ENCODE measurements at places on chromosomes 3 and 15.

DNA sequence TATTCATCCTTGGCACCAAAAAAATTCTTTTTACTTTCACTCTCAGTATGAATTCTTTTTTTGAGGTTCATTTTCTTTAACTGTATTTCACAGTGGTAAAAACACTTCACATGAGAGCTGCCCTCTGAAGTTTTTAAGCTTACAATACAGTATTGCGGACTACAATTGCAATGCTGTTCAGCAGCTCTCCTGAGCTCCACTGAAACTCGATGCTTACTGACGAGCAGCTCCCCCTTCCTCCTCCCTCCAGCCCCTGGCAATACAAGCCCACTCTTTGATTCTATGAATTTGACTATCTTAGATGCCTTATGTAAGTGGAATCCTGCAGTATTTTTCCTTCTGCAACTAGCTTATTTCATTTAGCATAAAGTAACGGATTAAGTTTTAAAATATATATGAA is 183.4 kb downstream of the ADAMTS17 start:
- no peak for DNase-seq

DNA sequence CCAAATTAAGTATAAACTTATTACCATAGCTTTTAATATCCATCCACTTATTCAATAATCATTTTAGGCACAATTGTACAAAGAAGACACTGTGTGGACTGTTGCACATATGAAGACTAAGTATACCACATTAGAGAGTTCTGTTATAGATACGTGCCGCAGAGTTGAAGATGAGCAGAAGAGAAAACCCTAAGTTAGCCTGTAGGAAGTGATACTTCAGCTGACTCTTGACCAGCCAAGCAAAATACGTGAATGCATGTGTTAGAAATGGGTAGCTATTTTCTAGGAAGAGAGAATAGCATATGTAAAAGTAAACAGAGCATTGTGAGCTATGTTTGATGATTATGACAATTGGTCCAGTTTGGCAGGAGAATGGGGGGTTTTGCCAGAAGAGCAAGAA is 272.0 kb upstream of the ATP11B start:
- DNase-seq, result no peak

DNA sequence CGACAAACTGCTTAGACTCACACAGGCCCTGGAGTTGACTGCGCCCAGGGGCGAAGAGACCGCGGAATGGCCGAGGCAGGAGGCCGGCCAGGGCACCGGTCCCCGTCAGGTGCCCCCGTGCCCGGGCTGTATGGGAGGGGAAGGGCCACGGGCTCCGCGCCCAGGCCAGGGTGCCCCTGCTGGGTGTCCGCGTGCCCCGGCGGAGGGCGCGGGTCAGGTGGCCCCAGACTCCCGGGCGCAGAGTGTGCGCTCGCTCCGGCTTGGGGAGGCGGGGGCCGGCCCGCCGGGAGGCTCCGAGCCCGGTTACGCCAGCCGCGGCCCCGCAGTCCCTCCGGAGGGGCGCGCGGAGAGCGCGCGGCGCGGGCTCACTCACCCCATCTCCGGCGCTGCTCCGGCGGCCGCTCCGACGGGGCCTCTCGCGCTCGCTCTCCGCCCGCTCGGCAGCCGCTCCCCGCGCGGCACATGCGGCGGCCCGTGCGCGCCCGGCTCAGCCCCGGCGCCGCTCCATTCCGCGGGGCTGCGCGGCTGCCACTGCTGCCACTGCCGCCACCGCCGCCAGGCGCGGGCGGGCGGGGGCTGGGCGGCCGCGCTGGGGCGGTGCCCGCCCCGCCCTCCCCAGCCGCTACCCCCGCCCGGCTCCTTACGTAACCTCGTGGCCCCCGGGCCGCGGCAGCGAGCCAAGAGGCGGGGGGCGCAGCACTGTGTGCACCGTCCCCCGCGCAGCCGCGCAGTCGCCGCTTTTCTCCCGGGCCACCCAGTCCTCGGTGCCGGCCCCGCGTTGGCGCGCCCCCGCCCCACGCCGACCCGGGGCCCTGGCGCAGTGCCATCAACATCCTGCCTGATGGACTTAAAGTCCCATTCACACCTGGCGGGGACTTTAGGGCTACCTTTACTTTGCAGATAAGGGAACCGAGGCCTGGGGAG is at the start of gene HOMER2:
TSS of gene HOMER2 (minus strand) at position 563 of the 924 bp plus-strand sequence. CDS start at position 378, 185 bp downstream.
- DNase-seq, result no peak

DNA sequence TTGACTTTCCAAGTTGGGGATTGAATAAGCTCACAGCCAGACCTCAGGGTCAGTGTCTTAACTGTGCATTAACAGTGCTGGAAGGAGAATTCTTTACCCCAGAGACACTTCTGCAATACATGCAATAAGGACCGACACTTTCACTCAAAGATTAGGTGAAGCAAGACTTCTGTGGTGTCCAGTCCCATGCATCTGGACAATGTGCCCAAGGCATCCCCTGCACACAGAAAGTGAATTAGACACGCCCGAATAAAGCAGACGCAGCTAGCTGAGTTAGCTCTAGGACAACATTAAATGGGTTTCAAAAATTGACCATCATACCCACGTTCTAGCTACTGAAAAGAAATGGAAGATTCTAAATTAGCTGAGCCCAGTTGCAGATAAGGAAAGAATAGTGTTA is 223.9 kb upstream of the NR2F2 start:
- DNase-seq, result no peak

GRCh38 chr3:59714066-59714465 is 664.2 kb upstream of the CFAP20DC start:
- DNase-seq, result no peak

DNA sequence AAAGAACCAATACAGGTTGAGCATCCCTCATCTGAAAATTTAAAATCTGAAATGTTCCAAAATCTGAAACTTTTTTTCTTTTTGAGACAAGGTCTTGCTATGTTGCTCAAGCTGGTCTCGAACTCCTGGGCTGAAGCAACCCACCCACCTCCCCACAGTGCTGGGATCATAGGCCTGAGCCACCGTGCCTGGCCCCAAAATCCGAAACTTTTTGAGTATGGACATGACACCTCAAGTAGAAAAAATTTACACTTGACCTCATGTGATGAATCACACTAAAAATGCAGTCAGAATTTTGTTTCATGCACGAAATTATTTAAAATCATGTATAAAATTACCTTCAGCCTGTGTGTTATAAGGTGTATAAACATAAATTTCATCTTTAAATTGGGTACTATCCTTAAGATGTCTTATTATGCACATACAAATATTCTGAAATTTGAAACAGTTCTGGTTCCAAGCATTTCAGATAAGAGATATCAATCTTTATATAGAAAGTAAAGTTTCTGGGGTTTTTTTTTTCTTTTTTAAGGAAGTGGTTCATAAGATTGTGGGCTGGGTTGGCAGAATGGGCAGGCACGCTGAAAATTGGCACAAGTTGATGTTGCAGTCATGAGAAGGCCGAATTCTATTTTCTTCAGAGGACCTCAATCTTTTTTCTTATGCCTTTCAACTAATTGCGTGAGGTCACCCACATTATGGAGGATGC is 72.5 kb downstream of the SPRED1 start:
- DNase-seq, result no peak

- DNase-seq, result no peak
Measured at GRCh38 chr3:66405701-66406091, 95.1 kb downstream of the LRIG1 start.

- no peak for DNase-seq
Measured at GRCh38 chr15:96333131-96334016, 2.9 kb downstream of the NR2F2 start.

DNA sequence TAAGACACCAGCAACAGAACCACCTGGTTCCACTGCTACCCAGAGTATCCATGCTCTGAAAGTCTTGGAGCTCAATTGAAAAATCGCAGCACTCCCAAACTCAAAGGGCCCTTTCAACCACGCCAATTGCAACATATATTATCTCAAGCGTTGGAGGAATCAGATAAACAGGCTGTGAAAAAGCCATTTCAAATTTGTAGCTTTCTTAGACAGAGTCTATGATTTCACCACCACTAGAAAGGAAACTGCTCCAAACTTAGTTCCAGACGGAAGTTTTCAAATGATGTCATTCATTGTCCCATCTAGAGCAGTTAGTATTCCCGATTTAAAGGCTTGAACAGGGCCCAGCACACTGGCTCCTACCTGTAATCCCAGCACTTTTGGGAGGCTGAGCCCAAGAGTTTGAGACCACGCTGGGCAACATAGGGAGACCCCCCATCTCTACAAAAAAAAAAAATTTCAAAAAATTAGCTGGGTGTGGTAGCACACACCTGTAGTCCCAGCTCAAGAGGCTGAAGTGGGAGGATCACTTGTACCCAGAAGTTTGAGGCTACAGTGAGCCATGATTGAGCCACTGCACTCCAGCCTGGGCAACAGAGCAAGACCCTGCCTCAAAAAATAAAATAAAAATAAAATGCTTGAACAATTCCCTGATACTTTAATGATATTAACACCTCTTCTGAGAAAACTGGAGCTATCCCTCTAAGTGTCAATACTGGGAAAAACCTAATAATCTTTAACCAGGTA is 16.8 kb downstream of the TNIK start:
- DNase-seq, result no peak

DNA sequence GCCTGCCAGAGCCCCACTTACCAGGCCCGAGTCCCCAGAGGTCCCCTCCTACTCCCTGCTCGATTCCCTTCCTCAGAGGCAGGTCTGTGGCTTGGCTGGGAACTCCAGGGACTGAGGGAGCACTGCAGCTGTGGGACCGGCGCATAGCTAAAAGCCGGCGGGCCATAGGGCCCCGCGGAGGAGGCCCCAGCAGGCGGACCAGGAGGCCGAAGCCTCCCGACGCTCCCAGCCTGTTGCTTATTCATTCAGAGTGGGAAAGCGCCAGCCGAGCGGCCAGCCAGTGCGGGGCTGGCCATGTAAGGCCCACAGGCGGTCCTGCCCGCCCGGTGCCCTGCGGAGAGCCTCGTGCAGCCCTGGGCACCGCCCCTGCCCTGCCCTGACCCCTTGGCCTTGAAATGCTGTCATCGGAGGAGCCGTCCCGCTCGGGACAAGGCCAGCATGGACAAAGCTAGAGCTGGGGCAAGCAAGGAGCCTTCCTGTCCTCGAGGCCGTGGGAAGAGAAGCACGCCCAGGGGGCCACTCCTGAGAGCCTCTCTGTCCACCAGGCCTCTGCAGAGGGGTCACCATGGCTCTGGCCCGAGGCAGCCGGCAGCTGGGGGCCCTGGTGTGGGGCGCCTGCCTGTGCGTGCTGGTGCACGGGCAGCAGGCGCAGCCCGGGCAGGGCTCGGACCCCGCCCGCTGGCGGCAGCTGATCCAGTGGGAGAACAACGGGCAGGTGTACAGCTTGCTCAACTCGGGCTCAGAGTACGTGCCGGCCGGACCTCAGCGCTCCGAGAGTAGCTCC is at the start of gene LOXL1:
TSS of gene LOXL1 (plus strand) at position 244 of the 784 bp plus-strand sequence. CDS start at position 566, 322 bp downstream.
- DNase-seq, result no peak

GRCh38 chr15:84761607-84762131 is 13.3 kb downstream of the ZNF592 start:
- DNase-seq, result no peak

DNA sequence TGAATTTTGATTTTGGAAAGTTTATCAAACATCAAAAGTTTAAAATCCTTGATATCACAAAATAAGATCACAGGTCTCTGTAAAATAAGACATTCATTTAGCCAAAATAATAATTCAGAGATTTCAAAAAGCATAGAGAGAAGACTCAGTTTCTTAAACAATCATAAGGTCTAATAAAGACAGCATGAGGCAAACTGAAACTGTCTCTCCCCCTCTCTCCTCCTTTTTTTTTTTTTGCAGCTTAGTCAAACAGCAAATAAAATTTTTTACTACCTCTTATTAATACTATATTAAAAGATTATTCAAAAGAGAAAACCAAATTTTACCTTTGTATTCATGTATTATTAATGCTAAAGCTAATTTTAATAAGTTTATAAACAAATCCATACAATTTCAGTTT is 57.4 kb downstream of the OSTN start:
- no peak for DNase-seq

GRCh38 chr3:6805236-6805635 is 55.7 kb upstream of the GRM7 start:
- no peak for DNase-seq

DNA sequence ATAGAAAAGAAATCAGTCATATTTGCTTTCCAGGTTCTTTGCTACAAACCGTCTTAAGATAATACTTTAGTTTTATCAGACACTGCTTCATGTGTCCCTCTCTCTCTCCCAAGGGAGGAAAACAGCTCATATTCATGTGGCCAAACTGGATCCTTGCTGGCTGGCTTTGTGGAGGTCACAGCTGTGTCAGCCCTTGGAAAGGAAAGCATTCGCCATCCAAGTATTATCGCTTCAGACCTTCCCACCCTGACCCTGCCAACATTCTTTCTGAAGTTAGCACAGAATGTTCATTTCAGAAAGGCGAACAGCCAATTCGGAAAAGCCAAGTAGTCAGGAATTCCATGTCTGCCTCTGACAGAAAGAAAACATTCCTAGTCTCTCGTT is 213.6 kb downstream of the FEZF2 start:
- no peak for DNase-seq

DNA sequence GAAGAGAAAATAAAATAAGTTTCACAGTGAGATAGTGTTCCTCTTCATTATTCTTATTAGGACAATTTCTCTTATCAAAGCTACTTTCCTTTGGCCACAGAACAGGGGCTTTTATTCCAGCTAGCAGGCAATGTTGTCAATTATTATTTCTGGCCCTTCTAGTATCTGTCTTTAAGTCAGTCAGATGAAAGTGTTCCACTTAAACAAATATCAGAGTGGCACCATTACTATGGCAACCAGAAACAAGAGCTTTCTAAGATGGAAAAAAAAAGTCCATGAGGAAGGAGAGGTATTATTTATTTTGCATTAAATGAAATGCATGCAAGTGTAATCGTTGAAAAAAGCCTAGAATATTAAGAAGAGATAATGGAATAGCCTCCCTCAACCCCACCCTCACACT is 426.4 kb downstream of the TUSC7 start:
- no peak for DNase-seq

DNA sequence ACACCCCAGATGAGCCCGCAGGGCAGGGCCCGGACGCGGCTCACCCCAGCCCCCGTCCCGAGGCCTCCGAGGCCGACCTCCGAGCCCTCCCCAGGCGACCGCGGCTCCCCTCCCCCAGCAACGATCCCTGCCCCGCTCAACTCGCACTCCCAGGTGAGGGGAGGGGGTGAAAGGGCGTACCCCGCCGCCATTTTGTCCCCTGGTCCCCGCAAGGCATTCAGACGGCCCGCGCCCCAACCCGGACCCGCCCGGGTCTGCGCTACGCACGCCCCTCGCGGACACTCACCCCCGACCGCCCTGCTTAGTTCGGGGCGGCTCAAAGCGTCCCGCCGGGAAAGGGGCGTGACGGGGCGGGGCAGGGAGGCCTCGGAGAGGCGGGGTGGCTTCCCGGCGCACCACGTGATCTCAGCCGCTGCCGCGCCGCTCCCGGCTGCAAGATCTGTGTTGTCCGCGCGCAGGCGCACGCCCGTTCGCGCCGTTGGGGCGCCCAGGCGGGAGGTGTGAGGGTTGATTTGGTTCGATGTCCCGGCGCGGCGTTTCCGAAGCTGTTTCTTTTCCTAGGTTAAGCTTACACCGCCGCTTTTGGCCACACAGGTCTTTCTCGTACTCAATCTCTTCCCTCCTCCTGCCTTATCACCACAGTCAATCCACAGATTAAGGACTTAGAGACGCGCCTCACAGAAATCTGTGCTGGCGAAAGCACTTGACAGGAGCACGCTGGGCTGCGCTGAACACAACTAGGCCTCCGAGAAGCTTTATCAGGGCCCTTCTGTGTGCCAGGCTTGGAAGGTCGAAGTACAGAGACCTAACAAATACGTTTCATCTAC is at the start of gene SCAPER:
TSS of gene SCAPER (minus strand) at position 328 of the 827 bp plus-strand sequence. CDS start 21,523 bp downstream, outside the sequence.
- DNase-seq, result no peak

GRCh38 chr15:78255421-78256043 is 8.8 kb upstream of the DNAJA4 start:
- no peak for DNase-seq
